CD14-positive monocyte (primary cell): ENCODE measurements at places on chromosomes 2 and 18.

DNA sequence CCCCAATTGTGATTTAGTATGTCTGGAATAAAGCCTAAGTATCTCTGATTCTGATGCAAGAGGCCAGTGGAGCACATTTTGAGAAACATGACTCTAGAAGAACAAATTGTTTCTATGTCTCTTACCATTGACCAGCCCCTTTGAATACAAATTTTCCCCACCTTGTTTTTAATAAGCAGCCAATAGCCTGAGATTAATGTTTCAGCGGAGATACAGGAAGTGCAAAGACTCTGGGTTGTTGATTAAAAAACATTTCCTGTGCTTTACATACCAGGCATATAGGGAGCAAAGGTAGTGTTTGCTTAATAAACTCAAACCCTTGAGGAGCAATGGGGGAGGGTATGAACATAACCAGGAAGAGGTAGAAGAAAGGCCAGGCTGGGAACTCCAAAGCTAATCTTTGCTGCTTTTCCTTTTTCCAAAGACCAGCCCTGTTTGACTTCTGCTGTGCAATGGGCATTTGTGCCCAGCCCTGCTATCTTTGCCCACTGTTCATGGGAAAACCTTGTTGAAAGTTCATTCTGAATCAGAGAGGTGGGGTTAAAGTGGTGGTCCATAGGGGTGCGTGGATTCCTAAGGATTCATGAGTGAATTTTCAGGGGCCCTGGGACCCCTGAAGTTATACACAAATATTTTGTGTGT, 29.3 kb downstream of the UPP2 start:
- DNase-seq, result no peak

GRCh38 chr2:98896416-98896815, 39.6 kb downstream of the CRACDL start:
- no peak for DNase-seq

DNA sequence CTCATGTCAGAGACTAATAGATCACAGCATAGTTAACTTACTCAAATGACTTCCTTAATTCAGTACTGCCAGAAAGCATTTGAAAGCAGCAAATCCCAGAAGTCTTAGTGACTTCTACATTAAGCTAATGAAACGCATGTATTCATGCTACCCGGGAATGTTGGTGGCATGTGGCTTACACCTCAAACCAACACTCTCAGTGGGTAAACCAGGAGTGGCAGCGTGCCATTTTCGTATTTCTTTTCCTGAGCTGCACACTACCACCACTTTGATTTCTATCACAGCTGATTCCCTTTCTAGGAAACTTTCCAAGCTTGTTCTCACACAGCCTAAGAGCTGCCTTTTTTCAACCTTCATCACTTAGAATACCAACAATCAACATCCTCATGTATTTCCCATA, 646.6 kb downstream of the NRXN1 start:
- DNase-seq, result no peak

- no peak for DNase-seq
Observed at GRCh38 chr2:11676640-11677039, 6.6 kb upstream of the NTSR2 start.

DNA sequence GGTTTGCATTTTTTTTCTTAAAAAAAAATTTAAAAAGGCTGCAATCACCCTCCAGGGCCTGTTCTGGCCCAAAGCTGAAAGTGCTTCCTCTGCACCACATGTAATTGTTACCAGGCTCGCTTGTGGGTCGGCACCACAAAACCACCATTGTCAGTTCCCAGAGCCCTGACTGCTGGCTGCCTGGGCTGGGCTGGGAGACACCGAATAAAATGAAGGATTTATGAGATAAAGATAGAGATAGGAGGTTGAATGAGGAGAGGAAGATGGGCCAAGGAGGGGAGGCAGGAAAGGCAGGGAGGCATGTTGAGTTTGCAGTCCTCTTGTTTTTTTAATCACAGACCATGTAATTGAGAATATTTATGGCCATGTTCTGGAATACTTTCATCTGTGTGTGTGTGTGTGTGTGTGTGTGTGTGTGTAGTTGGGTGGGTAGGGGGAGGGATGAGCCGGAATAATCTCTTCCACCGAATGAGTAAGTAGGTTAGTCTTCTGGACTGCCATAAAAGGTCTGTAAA, 14.7 kb downstream of the NRP2 start:
- DNase-seq, result no peak

DNA sequence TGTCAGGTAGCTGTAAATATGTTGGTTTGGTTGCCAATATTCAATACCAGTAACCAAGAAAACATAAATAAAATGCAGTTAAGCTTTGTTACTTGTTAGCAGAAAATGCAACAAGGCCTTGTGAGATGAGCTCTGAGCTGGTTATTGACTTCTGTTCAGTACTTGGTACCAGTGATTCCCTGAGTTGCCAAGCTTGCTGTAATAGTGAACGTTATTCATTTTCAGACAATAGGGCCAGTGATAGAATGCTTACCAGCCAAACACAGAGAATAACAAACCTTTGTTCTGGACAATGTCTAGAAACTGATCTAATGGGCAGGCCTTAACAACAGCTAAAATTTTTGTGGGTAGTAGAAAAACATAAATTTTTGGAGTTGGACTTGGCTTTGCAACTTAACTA, 29.5 kb downstream of the RASGRP3 start:
- DNase-seq, result no peak

DNA sequence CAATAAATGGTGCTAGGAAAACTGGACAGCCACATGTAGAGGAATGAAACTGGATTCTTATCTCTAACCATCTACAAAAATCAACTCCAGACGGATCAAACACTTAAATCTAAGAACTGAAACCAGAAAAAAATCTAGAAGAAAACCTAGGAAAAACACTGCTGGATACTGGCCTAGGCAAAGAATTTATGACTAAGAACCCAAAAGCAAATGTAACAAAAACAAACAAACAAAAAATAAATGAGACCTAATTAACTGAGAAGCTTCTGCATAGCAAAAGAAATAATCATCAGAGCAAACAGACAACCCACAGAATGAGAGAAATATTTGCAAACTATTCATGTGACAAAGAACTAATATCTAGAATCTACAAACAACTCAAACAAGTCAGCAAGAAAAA, 314.0 kb upstream of the REV1 start:
- DNase-seq, result no peak

DNA sequence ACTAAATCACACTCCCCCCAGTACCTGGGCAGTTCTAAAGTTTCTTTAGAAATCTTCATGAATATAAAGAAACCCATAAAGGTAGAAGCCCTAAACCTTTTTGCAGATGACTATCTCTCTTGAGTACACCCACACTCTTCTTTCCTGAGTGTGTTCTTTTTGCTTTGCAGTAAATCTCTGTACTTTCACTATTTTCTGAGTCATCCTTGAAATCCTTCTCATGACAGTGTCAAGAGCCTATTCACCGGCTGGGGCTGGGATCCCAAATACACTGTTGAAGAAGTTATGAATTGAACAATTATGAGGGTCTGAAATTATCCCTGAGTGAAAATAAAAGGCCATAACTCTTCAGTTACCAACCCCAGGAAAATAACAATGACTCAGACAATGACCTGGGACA, 133.9 kb upstream of the CCDC195 start:
- DNase-seq, result no peak

DNA sequence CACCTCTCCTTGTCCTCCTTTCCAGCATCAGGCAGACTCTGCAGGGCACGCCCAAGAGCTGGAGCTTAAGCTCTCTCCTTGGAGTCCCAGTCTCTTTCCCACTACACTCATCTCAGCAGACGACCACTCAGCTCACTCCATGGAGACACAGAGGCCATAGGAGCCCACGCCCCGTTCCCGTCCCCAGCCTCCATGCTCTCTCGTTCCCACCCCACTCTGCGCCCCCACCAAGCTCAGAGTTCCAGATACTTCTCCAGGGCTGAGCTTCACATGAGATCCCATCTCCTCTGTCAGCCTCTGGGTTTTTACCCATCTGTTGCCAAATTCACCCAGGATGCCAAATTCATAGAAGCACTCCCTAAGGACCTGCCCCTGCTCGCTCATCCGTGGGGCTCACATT, 87.3 kb downstream of the MALT1 start:
- no peak for DNase-seq

DNA sequence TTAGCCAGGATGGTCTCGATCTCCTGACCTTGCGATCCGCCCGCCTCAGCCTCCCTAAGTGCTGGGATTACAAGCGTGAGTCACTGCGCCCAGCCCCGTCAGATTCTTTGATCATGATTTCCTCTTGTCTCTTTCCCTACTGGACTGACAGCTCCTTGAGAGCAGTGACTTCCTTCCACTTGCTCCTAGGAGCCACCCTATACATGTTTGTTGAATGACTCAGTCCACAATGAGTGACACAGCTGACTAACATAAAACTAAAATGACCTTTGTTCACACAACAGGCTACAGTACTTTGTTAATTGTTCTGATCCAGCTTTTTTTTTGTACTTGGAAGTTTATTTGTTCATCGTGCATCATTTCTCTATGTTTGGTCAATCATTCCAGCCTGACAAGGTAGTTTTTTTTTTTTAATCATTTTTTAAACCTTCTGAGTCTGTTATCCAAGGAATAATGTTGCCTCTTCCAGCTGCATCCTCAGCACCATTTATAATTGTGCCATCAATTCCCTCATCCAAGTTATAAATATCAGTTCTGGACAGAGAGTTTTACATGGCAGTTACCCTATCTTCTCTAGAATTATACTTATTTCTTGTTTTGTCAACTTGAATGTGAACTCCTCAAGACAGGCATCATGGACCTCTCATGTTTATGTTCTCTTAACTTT, 42.9 kb upstream of the TUBA3E start:
- no peak for DNase-seq

DNA sequence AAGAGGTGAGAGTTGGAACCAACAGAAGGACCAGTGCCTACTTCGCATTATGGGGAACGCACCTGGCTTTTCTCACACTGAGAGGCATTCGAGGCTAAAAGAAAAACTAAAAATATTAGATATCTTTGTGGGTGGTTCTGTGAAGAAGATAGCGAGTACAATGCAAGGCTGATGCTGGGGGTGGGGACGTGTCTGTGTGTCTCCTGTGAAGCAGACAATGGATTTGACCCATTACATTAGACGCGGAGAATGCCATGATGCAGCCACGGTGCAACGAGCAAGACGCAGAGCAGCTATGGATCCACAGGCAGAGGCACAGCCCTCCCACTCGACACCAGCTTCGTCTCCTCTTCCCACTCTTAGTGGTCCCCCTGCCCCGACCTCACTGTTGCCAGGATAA, 61.0 kb downstream of the ADCY3 start:
- DNase-seq, result no peak

DNA sequence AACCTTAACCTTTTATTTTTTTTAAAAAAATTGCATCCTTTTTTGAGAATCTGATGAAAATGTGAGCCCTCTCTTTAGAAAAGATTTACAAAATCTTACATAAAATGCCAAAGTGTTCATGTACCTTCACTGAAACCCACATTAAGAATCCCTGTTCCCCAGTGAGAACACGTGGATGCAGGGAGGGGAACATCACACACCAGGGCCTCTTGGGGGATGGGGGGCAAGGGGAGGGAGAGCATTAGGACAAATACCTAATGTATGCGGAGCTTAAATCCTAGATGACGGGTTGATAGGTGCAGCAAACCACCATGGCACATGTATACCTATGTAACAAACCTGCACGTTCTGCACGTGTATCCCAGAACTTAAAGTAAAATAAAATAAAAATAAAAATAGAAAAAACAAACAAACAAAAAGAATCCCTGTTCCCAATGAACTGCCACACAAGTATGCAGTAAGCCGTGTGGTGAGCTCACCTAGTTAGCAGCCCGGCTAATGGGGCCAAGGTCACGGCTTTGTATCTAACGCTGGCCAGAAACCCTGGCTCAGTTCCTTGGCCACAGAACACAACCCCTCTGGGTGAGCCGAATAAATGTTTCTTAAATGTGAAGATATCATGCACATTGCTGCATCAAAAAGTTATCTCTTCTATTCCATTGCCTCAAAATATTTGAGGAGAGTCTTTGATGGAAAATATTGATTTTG, 41.4 kb downstream of the CHST9 start:
- DNase-seq, result no peak

DNA sequence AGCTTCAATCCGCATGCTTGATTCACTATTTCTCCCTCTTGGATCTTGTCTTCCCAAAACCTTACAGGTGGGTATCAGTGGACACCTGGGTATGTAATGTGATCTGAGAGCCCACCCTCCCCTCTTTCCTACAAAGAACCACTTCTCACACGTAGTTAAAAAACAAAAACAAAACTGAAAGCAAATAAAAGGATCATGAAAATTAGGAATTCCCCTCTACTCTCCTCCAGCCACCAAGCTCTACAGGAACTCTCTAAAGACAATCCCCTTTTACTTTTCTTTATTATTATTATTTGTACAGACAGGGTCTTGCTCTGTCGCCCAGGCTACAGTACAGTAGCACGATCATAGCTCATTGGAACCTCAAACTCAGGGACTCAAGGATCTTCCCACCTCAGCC, 40.8 kb upstream of the MYO1B start:
- DNase-seq, result no peak

DNA sequence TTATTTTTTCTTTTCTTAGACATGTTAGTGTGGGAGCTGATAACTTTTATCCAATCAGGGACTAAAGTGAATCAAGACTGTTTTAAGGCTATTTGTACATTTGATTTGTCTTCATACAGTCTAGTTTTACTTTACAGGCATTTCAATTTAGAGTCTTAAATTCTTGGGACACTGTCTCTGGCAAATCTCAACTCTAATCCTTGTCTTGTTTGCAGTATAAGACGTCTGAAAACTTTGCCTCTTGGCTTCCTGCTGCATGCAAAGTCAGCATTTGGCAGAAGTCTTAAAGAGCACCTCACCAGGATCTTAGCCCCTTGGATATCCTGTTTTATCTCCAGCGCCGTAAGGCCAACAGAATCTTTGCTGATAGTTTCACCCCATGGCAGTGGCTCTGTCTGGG, 30.3 kb downstream of the SPOPL start:
- DNase-seq, result no peak

DNA sequence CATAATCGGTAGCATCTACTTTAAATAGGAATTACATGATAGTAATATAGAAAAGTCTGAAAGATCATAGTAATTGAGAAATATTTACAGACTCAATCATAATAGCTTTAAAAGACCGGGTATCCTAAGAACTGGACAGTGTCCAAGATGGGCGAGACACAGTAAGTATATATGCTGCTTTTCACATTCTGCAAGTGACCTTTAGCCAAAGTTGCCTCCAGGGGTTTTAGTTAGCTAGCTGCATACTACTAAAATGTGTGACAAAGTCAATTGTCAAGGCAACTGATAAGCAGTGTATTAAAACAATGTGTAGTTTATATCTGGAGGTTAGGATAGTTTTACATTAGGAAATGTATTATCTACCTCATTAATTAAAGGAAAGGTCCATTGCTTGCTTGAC, 24.6 kb downstream of the CD302 start:
- no peak for DNase-seq

DNA sequence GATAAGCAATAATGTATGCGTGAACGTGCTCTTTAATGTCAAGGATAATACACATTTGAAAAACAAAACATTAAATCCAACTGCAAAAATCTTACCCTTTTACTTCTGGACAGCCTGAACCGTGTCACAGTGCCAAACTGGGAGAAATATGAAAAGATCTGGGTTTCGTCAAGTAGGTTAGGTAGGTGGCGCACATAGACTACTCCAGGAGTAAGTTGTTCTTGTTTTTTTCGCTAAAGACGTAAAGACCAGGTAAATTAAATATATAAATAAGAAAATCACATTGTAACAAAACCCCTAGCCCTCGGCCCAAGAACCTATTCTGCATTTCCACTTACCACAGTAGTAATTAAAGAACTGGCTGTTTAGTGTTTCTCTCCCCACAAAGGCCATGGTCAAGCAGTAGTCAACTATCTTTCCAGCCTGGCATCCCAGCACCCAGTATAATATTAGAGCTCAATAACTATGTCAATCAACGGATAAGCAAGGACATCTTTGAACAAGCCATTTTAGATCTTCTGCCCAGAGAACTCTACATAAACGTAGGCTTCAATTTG, 1.1 kb downstream of the NIFK start:
- DNase-seq, result no peak
